ENCODE measurements at places on chromosomes 5 and 9. TPM values are rescaled to one million over a fixed set of nuclear protein-coding genes. Genes with fewer than 3 reads are reported as not detected.

The TRAF1 gene
- total RNA-seq: 0.86 TPM

The PFN3 gene
- total RNA-seq: not detected

The SCGB3A2 gene
- not detected for total RNA-seq

The FSTL4 gene
- under 0.01 TPM for total RNA-seq

The DIPK1B gene
- 0.43 TPM for total RNA-seq
